ENCODE measurements at places on chromosomes 3 and 15.

DNA sequence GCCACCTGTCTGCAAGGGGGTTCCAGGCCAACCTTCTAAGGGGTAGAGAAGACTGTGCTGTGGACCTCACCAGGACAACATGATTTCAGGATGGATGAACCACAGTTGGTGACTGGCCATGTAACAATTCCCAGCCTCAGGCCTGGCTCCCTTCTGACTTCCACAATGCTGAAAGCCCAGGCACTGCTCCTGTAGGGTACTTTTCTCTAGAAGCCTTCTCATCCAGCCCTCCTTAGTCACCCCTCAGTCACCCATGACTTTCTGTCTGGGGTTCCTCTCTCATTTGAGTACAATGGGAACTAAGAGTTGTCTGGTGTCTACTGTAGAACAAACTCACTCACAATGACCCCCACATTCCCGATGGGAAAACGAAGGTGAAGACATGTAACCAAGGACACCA, 8.6 kb downstream of the ALS2CL start:
- no peak for DNase-seq

- DNase-seq, result no peak
Observed at GRCh38 chr15:57343048-57343447, 33.3 kb upstream of the CGNL1 start.

DNA sequence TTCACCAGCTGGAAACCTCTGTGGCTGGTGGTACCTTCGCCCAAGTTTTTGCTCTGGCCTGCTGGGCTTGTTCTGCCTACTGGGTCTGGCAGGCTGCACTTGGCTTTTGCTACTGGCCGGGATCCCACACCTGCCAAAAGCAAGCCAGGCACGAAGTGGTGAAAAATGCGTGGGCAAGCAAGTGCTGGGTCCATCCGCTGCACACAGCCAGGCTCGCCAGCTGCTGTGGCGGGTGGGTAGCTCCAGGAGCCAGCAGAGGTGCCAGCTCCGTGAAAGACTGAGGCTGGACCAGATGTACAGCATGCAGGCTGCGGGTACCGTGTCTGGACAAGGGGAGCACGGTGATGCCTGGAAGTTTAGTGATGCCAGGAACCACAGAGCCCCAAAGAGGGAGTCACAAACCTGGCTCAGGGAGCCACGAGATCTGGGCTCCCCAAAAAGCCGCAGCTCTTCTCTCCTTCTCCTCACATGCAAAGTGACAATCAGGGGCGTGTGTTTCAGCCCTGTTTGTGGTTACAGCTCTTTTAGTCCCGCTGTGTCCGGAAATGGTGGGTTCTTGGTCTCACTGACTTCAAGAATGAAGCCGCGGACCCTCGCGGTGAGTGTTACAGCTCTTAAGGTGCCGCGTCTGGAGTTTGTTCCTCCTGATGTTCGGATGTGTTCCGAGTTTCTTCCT, 1455.6 kb upstream of the GBE1 start:
- DNase-seq, result no peak

DNA sequence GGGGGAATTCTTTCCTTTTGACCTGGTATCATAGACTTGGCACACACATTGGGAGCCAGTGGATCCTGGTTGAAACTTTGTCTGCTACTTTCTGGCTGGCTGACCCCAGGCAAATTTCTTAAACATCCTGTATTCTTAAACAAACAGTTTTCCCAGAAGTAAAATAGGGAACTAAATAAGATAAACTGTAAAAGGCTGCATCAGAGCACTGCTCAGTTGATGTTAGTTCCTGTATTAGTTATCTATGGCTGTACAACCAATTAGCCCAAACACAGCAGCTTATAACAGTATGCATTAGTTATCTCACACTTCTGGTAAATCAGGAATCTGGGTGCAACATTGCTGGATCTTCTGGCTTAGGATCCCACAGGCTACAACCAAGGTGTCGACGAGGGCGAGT, 73.1 kb upstream of the SLCO3A1 start:
- DNase-seq, result no peak

DNA sequence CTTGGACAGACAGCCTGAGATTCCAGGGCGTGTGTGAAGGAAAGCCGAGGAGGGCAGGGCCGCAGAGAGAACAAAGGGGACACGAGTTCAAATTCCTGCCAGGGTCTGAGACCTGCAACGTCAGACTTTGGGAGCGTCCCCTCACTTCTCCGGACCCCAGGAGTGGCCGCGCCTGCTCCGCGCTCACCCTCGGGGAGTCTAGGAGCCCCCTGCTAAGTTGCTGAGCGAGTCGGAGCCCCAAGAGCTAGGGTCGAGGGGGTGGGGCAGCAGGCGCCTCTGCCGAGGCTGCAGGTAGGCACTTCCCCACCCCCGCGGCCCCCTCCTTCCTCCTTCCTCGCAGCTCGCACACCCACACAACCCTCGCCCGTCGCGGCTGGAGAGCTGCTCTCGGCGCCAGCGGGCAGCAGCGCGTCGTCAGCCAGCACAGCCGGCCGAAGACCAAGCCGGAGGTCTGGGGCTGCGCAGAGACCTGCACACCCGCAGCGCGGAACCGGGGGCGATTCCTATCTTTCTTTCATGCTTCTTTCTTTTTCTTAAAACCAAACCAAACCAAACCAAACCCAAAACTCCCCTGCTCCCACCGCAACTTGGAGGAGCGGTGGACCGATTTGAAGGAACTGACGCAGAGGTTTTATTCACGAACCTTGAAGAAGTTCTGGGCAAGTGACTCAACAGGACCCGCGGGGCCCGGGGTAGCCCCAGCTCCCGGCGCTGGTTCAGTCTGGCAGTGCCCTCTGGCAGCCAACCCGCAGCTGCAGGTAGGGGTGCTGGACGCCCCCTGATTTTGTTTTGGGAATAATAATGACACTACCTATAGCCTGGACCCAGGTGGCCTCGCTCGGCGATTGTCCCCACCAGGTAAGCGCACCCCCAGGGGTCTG, at the start of gene ANKRD34C:
TSS of gene ANKRD34C (plus strand) at position 352 of the 881 bp plus-strand sequence. CDS start 10,563 bp downstream, outside the sequence.
- DNase-seq, result no peak

- DNase-seq, result peak; percentile 74
Observed at GRCh38 chr3:12662593-12663400, 1.1 kb downstream of the RAF1 start.

- no peak for DNase-seq
Observed at GRCh38 chr3:59103552-59103951, 53.7 kb upstream of the CFAP20DC start.

DNA sequence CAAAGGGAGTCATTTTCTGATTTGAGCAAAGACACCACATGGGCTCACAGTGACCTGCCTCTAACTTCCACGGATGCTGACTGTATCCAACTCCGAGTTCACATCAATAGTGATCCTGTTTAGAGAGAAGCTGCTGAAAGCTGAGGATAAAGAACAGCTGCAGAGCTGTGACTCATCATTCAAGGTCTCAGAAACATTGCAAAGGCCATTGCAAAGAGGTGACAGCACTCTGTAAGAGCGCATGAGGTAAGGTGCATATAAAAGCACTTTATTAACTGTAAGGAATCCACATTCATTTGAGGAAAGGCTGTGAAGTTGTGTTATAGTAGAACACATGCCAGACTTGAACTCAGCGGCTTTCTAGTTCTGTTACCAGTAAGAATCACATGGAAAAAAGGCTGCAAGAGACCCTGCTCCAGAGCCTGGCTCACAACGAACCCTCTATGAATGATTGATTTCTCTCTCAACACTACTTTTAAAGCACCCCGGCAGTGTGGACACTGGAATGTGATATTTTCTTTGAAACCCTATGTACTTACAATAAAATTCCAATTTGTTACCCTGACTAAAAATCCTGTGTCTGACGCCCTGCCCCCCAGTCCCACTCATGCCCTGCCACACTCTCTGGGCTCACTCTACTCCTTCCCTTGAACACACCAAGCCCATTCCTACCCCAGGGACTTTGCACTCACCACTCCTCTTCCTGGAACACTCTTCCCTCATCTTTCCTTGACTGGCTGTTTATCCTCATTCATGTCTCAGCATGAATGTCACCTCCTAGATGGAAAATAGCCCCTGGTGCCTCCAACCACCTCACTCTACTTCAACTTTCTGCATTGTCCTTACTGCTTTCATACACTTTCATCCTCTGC, 111.2 kb downstream of the LSM3 start:
- no peak for DNase-seq

- DNase-seq, result no peak
Observed at GRCh38 chr3:124565013-124565412, 165.2 kb upstream of the UMPS start.

DNA sequence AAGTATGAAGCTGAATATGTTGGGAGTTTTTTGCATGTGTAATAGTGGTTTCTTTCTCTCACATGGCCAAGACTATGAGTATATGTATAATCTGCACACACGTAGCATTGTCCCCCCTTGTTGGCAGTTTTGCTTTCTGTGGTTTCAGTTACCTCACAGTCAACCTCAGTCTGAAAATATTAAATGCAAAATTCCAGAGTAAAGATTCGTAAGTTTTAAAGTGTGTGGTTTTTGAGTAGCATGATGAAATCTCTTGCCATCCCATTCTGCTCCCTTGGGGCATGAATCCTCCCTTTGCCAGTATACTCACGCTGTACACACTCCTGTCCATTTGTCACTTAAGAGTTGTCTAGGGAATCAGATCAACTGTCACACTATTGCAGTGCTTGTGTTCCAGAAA, 742.0 kb upstream of the CCDC54 start:
- DNase-seq, result no peak

DNA sequence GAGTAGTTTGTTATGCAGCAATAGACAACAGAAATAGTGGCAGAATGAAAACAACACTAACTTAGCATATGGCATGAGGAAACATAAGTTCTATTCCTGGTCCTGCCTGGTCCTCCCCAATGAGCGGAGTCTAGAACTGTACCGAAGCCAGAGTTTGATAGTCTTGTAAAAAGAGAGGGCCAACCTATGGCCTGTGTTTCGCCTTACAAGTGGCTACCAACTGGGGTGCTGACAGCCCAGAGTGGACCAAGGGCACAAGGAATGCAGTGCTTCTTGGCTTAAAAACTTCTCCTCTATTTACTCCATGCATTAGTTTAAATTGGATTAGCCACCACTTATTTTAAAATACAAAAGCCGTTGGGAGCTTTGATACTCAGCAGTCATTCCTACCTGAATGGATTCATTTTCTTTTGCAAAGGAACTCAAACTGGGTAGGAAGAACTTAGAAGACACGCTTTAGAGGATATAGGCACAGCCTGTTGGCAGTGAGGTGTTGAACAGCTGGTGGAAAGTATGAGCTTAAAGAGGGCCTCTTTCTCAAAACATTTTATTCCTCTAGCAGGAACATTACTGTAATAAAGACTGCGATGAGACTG, 302.9 kb downstream of the PLCL2 start:
- no peak for DNase-seq

- no peak for DNase-seq
Observed at GRCh38 chr3:61650276-61650675, 88.9 kb downstream of the PTPRG start.

DNA sequence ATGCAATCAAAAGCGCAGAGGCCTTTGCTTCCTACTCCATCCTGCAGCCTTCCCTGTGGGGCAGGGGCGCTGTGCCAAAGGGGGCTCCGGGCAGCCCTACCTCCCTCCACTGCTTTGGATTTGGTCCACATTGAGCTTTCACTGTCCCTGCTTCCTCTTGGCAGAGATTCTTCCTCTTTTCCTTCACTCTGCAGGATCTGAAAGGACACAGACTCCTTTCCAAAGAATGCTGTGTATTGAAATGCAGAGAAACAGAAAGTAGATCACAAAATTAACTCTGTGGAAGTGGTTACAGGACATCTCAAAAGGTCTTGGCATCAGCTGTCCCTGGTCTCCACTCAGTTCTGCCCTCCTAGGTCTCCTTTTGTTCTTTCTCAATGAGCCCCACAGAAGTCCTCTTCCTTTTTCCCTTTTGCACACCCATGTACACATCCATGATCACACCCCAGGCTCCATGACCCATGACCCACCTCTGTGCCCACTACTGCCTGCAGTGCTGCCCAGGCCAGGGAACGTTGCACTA, 64.1 kb downstream of the CCR1 start:
- no peak for DNase-seq

DNA sequence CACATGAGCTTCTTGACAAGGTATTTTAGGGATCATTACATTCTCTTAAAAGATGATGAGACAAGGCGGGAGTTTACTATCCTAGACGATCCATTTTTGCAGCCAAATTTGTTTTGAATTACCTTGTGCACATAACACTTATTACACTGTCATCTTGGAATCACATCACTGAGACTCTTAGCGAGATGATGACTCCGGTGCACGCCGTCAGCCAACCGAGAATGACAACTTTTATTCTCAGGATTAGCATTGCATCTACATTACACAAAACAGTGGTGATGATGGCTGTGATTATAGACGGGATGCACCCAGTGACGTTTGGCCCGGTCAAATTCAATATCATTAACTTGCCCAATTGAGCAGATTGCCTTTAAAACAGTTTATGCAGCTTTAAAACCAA, 216.1 kb downstream of the PDZRN3 start:
- no peak for DNase-seq

DNA sequence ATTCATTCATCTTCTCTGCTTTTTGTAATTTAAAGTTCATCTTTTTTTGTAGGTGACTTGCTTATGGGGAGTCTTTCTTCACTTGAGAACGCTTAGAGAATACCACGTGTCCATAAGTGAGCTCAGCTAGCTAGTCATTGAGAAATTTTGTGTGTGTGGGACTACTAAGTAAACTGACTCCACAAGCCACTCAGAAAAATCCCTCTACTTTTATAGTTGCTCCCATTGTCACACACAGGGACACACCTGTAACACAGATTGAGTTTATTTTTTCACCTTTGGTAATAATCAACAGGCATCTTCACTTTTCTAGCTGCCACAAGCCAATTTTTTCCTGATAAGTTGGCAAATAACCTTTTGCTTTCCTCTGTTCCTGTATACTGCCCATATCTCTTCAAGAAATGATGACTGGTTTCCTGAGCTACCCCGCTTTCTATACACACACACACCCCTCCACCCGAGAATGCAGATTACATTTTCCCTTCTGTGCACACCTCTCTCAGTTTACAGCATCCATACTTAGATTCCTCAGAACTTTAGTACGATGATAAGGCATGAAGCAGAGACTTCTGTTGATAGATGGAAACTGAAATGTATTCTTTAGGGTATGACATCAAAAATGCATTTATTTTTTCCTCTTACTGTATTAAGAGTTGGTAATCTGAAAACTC, 4.6 kb downstream of the TSC22D2 start:
- no peak for DNase-seq

GRCh38 chr3:72278349-72279067, 493.6 kb upstream of the PROK2 start:
- DNase-seq, result no peak
